Tibial artery (tissue), 4 donors: ENCODE measurements at places on chromosomes 7 and 10.

GRCh38 chr10:108612485-108612884, 1310.8 kb downstream of the XPNPEP1 start:
- no peak for DNase-seq

DNA sequence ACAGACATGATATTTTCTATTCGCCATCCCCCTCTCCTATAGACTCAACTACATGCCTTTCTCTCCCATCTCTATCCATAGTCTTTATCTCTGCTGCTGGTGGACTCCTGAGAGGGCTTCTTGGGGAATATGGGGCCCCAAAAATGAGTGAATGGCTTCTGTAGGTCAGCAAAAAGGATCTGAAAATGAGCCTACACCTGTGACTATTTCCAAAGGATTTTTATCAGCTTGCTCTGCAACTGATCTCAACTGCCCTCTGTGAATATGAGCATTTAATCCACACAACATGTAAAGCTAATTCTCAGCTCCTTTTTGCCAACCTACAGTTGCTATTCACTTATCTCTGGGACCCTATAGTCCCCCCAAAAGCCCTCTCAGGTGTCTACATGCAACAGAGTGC, 36.2 kb downstream of the PRSS2 start:
- no peak for DNase-seq

DNA sequence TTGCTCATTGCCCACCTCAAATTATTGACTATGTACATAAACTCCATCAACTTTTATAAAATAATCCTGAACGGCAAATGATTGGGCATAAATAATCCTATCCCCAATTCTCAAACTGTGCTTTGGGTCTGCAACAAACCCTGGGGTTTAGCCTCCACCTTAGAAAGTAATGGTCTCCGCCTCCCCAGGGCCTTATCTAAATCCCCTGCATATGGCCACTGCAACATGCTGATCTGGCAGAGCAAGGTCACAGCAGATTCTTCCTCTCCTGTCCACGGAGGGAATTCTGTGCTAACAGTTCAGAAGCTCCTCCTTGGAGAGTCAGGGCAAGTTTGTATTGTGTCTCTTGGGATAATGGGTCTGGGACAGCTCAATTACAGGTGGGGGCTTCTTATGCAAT, 18.4 kb downstream of the FXYD4 start:
- DNase-seq: no peak

- no peak for DNase-seq
These were observed 238.5 kb downstream of the PRKG1 start for GRCh38 chr10:51312817-51313216.

DNA sequence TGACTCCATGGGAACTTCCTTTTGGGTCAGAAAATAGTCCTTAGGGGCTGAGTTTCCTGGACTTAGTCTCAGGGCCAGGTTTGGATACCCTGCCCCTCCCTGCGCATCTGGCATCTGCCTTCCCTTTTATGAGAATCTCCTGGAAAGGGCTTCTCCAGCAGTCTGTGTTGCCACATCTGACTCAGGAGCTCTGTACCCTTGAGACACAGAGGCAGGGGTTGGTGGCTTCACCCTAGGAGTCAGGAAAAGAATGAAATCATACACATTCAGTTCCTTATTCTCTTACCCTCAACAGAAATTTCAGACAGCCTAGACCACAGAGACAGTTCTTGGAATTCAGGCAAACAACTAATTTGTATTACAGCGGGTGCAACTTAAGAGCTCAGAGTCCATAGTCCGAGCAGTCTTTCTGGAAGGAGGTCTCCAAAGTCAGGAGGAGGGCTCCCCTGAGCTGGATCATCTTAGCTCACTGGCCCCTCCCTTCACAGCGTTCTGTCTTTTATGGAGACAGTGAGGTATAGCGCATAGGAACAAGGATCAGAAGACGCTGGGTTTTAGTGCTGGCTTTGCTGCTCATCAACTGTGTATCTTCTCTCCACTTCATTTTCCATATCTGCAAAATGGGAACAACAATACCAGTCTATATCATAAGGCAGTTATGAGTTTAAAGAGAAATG, 3.0 kb upstream of the PLAU start:
- peak; percentile 72 for DNase-seq

- no peak for DNase-seq
These were observed 275.9 kb downstream of the SKAP2 start for GRCh38 chr7:26588511-26588910.
